Right hindlimb (tissue), 1 donor: ENCODE measurements at places on chromosomes 13 and 19.

DNA sequence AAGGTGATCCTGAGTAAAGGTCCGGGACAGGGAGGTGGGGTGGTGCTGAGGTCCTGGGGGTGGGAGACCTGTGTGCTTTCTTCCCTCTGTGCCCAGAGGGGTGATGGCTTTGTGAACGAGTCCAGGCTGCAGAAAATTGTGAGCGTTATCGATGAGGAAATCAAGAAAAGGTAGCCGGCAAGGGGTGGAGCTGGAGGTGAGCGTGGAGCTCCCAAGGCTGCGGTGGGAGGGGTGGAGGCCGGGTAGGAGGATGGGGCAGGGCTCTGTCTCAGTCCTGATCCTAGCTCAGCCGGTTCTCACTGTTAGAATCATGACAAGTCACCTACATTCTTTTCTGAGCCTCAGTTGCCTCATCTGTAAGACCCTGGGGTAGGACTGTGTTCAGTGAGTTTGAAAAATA lies 4.0 kb downstream of the SELENOV start:
- no peak for DNase-seq

DNA sequence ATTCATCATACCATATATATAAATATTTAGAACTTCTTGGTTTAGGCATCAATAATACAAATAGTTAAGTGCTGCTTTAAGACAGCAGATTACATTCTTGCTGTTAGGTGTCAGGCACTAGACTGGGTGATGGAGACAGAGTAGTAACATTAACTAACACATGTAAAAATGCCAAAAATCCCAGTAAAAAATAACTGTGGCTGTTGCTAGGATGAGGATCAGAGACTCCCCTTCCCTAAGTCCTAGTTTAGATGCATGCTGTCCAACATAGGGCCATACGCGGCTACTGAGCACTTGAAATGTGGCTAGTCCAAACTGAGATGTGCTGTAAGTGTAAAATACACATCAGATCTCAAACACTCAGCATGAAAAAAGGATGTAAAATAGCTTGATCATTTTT lies 94.7 kb downstream of the CDADC1 start:
- no peak for DNase-seq

DNA sequence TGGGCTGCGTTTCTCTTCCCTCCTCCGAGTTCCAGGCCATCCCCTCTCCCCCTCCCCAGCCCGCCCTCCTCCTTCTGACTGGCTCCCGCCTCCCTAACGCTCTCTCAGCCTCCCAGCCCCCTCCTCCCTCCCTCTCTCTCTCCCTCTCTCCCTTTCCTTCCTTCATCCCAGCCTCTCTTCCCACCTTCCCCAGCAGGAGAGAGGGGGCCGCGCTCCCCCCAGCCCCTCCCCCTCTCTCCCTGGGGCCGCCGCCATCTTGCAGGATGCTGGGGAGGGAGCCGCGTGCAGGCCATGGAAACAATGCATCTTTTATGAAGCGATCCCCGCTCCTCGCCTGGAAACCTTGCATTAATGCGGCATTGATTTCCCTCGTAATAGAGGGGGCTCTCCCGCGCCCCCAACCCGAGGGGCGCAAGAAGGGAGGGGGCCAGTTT lies 42.6 kb upstream of the ADGRL1 start:
- DNase-seq, result peak; percentile 95

DNA sequence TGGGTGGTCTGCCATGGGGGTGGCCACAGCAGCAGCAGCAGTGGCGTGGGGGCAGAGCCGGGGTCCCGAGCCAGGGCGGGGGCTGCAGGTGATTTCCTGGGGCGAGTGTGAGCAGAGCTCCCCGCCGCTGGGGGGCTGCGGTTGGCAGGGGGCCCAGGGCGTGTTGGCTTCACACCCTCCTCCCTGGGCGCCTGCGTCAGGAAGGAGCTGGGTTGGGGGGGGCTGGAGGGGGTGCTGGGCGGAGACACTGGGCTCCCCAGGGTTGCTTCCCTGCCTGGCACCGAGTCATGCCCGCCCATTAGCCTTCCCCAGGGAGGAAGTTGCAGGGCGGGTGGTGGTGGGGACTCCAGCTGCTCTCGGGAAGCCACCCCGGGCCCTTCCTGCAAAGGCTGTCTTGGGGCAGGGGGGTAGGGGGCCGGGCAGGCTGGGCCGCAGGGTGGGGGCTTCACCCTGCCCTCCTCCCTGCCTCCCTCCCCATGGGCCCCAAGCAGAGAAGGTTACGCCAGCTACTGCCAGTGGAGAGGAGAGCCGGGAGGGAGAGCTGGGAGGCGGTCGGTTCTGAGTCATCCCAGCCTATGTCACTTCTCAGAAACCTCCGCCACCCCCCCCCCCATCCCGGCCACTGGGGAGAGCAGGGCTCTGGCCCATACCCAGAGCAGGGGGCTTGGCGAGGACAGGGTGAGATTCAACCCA lies 4.6 kb downstream of the MIDN start:
- DNase-seq, result peak; percentile 87

- DNase-seq, result no peak
These were observed 3.9 kb downstream of the WDR62 start for GRCh38 chr19:36058481-36059179.

GRCh38 chr19:19315444-19315843 lies 4.9 kb downstream of the SUGP1 start:
- DNase-seq, result no peak

DNA sequence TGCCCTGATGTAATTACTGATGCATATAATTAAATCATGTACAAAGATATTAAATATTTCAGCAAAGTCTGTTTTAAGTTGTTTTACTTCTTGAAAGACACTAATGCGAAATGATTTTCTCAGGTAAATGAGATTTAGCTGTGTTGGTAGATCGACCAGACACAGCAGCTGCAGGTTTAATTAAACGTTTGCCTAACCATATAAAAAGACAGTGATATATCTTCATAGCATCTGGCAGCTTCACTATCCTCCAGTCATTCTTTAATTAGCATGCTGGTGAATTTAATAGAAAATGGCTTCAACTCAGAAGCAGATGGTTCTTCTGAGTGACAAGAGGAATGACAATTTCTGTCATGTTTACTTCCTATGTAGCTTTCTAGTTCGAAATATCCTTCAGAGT lies 69.3 kb downstream of the NHLRC3 start:
- no peak for DNase-seq

GRCh38 chr13:97879646-97880310 lies 73.7 kb upstream of the IPO5 start:
- peak; percentile 25 for DNase-seq

DNA sequence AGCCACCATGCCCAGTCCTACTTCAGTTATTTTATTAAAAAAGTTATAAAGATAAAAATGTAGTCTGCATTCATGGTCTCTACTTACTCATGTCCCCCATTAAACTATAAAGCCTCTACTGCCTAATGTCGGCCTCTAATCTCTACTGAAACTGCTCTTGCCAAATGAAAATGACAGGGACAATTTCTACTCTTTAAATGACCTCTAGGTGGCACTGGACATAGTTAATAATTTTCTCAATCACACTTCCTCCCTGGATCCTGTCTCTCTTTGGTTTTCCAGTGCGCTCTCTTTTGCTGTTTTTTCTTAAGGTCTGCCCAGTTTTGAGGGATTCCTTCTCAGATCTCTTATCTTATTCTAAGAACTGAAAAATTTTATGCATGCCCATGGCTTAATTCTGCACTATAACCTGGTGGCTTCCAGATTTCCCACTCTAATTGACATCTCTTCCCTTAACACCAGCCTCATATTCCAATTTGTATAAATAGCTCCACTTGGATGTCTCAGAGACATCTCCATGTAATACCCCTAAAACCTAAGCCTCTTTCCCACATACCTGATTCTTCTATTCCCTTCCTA lies 54.3 kb downstream of the MTMR6 start:
- DNase-seq, result no peak

DNA sequence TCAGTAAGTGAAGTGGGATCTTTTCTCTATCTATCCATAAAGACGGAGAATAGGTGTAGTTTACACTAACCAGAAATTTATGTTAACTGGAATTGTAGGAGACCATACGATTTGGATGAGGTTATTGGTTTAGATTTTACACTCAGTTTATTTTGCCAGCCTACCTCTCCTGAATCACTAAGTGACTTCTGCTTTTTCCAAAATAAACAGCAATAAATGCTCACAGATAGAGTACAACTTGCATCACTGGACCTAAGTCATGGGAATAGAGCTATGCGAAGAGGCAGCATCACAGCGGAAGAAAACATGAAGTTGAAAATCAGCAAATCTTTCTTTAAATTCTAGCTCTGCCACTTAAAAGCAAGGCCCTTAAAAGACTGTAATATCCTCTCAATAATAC lies 781.0 kb downstream of the LIG4 start:
- DNase-seq, result no peak

GRCh38 chr19:3660493-3661219 lies 34.1 kb upstream of the CACTIN start:
- DNase-seq, result no peak

DNA sequence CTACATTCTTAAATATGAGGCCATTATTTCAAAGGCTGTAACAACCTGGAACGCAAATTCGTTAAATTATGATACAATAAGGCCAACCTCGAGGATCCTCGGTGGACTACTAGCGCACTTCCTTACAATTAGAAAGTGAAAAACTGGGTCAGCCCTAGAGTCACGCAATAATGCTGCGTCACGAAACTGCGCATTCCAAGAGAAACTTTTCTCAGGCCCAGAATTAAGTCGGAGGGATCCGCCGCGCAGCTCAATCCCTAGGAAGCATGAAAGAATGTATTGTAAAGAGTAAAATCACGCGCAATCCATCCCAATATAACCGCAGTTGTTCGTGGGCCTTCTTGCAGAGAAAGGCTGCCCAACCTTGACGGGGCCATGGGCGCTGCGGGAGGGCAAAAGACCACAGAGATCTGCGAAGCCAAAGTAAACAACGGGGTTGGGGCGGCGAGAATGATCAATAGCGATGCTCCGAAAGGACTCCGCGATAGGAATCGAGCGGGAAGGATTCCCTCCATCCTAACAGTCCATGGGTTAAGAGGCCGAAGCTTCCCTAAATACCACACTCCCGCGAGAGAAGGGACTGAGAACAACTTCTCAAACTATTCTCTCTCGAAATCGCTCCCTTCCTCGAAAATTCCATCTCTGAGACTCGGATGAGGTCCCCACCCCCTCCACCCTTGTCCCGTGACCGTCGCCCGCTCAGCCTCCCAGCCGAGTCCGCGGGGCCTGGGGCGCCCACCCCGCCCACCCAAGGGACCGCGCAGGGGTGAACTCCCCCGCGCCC lies 564 bp downstream of the SPART start:
- peak; percentile 85 for DNase-seq

- DNase-seq, result peak; percentile 66
These were observed 177.3 kb upstream of the KL start for GRCh38 chr13:32838945-32839344.

- DNase-seq, result no peak
These were observed 1752.2 kb upstream of the PCDH20 start for GRCh38 chr13:63167699-63168337.

DNA sequence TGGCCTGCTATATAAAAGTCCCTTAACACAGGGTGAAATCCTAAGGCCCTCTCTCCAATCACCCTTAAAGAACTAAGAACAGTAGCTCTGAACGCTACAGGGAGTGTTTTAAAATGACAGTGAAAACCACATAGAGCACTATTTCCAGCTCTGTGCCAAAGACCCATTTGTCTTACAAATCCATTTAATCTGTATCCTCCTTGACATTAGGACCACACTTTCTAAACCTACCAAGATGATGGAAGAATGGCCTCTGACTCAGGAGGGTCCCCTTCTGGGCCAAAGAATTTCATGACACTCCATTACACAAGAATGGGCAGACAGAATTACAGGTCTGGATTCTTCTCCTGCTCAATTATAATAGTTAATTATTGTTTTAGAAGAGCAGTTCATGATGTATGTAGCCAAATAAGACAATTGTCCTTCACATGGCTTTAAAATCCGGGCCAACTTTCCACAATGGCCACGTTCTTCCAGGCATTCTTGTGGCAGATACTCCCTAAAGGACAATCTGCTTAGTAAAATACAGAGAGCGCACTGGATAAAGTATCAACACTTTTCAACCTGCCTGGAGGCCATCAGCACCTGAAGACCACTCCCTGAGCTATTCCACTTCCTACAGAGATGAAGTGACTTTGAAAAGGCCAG lies 61.0 kb downstream of the STK24 start:
- no peak for DNase-seq

GRCh38 chr13:23574421-23575145 lies 4.4 kb downstream of the TNFRSF19 start:
- DNase-seq, result no peak

- no peak for DNase-seq
These were observed 28.1 kb upstream of the KIR3DL3 start for GRCh38 chr19:54696117-54696548.

DNA sequence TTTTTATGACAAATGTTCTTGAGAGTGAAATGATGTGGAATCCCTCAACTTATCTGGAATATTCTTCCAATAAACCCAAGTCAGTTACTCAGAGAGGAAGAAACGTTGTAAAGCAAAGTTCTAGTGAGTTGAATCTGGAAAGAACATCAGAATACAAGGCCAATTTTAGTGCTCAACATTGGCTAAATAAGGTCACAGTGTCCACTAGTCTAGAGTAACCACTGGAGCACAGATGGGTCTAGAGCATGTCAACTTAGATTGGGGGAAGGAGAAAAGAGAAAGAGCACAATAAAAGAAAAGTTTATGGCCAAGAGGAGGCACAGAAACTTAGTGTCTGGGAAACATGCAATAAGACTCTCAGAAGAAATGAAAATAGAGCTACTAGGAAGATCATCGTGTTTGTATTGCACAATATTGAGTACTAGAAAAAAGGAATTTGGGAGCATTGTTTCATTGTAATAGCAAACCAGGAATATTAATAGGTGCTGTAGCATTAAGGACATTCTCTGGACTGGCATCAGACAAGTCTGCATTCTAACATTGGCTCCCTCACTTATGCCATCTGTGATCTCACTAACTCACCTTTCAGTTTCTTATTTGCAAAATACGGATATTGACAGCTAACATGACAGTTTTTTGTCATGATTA lies 1318.5 kb downstream of the PCDH9 start:
- DNase-seq, result no peak

- no peak for DNase-seq
These were observed 33.0 kb downstream of the CYSLTR2 start for GRCh38 chr13:48686636-48687210.

GRCh38 chr13:95301183-95301967 lies at the start of gene ABCC4:
TSS of gene ABCC4 (minus strand) at chr13:95301451. CDS start at chr13:95301314, 137 bp downstream.
- peak; percentile 76 for DNase-seq

GRCh38 chr13:113584870-113585671 lies 518 bp downstream of the TFDP1 start:
- DNase-seq, result no peak

DNA sequence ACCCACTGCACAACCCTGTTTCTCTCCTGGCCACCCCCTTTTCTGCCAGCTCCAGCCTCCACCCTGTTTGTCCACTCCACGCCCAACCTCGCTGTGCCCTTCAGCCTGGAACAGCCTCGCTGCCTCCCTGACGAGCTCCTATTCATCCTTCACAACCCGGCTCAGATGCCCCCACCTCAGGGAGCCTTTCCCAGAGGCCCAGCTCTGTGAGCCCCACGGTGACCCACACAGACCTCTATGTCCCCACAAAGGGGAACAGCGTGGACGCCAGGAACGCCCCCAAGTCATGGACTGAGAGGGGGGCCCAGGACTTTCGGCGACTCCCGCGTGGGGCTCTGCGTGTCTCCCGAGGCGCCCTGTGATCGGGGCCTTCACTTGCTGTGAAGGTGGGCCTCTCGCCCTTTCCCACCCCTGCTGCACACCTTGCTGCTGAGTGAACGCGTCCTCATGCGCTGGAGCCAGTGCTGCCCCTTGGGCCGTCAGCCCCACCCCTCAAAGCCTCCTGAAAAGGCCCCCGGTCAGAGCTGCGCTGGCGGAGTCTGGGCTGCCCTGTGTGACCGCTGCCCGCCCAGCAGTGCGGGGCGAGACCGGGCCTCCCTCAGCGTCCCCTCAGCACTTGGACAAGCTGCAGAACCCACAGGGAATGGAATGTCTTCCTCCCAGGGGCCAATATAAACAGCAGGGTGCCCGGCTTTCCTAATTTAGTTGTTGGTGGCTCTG lies 40.0 kb downstream of the ADPRHL1 start:
- peak; percentile 42 for DNase-seq
